Effector memory CD4-positive, alpha-beta T cell (primary cell): ENCODE measurements at places on chromosomes 7 and 10.

DNA sequence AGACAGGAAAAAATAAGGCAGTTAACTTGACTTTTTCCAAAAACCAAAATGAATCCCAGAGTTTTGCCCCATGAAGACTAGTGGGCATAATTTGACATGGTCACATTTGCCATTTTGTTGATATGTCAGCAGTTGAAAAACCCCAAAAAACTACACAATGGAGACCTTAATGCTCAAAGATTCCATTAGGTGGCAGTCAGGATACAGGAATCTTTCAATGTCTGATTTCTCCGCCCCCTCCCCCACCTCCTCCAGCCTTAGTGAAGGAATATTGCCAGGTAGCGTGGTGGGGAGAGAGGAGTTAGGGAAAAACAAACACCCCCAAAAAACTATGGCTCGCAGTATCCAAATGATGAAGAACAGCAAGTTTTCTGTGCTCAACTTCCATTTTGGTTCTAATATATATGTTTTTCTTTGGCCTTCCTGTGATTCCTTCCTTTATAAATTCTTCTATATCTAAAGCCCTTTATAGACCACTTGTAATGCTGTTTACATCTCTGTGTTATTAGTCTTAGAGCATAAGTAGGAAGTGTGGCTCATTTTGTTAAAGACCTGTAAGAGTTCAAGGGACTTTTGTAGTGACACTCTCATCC is 6.7 kb upstream of the SMNDC1 start:
- DNase-seq, result no peak

DNA sequence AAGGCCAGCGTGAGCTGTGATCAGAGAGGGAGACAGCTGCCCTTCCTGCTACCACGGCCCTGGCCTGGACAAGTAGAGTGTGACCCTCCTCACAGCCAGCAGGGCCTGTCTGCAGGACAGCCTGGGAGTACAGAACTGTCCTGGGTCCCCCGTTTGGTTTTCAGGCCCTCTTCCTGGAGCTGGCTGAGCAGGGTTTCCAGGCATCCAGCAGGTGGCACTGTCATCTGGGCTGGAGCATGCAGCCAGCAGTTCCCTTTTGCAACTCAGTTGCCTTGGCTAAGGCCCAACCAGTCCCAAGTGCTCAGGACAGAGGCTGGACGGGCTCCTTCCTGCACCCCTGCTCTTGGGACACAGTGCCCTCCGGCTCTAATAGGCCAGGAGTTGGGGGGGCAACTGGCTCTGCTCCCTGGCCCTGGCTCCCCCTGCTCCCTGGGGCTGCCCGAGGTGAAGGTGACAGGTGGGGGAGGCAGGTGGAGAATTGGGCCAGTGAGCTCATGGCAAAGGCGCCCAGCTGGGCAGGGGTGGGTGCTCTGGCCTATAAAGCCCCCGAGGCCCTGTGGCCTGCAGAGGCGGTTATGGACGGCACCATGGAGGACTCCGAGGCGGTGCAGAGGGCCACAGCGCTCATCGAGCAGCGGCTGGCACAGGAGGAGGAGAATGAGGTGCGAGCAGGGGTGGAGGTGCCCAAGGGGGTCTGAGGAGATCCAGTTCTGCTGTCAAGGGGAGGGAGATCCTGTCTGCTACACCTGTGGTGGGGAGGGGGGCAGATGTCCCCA is at the start of gene ANKRD2:
Gene ANKRD2, plus strand, starts transcription at position 566 of the 776 bp plus-strand sequence. Its CDS starts 10 bp downstream, at position 576.
- DNase-seq, result no peak

DNA sequence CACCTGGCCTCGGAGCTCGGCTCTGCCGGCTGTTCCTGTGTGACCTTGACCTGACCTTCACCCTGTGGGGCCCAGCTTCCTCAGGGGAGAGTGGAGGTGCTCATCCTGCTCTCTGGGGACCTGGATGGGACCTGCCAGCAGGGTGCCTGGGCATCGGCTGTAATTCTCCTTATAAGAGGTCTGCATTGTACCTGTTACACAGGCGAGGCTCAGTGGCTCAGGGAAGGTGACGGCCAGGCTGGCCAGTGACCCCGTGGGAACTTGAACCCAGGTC is 29.0 kb downstream of the RET start:
- DNase-seq, result no peak

GRCh38 chr7:55432939-55433784 is 68.0 kb downstream of the LANCL2 start:
- DNase-seq, result no peak

GRCh38 chr10:13396369-13396768 is 48.3 kb upstream of the SEPHS1 start:
- no peak for DNase-seq

- DNase-seq, result no peak
Observed at GRCh38 chr10:98273057-98273850, 5.3 kb upstream of the LOXL4 start.

DNA sequence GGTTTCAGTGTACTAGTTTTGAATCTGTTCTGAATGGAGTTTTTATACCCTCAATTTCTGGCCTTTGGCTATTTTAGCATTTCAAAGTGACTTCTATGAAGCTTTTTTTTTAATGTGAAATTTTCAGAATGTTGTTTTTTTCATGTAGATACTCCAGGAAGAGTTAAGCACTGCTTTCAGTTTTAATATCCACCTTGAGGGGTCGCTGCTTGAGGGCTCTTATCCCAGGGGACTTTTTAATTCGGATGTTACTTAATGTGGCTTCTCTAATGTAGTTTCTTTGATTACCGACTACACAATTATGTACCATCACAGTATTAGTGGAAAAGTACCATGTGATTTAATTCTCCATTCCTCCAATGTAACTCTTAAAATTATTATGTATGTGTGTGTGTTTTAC is 5.2 kb downstream of the IFIT5 start:
- DNase-seq, result no peak

- no peak for DNase-seq
Observed at GRCh38 chr10:5476918-5477525, 22.3 kb downstream of the CALML5 start.

GRCh38 chr7:50614721-50615518 is 49.7 kb upstream of the DDC start:
- DNase-seq, result no peak

GRCh38 chr7:28037220-28038010 is 143.2 kb downstream of the JAZF1 start:
- DNase-seq, result no peak

DNA sequence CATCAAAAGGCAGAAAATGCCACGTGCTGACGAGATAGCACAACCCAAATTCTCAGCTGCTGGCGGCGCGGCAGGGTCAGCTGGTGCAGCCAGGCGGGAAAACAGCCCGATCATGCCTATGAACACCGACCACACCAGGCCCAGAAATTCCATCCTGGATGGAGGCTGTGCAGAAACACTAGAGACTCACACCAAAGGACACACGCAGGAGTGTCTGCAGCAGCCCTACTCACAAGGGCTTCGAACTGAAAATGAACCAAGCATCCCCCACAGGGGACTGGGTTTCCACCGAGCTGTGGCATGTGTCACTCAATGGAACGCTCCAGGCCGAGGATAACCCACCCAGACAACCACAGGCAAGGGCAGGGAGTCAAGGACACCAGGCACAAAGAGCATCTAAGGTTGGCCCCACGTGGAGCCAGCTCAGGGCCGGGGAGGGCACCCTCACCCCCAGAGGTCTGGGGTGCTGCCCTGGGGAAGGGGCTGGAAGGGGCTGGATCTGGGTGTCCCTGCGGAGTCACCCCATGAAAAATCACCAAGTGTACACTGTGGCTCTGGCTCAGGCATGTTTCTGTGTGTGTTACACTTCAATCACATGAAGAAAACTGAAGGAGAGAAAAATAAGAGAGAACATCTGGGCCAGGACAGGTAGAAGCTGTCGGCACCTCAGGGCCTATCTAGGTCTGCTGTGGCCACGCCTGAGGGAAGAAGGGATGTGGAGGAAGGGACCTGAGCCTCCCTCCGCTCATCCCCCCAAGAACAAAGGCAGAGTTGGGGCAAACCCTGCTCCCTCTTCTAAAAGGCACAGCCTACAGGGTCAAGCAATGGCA is 33.0 kb downstream of the RASGEF1A start:
- no peak for DNase-seq

DNA sequence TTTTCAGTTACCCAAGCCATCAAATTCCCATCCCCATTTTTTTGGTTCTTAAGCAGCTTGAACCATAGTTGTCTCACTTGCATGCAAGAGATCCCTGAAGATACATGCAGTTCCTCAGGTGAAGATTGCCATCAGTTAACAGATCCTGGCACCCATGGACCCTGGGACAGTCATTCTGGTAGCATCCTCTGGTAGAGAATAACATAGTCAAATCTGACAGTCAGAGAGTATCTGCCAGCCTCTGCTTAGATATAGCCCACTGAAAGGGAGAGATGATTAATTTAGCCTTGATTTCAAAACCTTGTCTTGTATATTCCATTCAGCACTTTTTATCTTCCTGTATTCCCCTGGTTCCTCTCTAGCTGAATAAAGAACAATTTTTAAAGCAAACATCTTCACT is 280.4 kb downstream of the KCNMA1 start:
- no peak for DNase-seq

GRCh38 chr10:42956045-42956444 is 120.8 kb upstream of the RET start:
- no peak for DNase-seq

DNA sequence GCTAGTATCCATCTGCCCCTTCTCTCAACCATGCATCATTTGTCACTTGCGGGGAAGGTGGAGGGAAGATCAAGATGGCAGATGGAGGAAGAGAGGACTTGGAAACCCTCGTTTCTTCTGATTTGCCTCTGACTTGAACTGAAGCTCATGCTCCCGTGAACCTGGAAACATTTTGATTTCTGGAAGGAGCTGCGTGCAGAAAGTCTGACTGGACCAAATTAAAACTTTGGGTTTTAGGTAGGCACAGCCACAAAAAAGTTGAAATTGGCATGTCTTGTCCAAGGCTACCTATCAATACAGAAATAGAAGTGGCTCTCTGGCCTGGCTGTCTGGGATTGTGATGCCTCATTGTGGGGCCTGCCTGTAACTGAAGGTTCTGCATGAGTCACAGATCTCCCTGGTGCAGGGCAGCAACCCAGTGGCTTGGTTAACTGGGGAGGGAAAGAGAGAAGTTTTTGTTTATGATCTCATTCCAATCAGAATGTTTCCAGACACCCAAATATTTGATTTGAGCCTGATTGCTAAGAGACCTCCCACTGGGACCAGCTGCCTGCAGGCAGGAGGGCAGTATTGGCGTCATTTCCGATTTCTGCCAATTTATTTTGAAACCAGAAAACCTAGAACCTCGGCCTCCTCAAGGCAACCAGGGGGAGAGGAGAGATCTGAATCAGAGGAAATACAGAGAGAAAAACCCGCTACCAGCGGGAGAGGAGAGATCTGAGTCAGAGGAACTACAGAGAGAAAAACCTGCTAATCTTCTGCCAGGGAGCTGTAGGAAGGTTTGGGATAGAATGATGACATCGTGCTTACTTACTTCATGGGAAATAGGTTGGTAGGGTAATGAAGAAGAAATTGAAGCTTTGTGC is 363.6 kb downstream of the ANKRD30A start:
- no peak for DNase-seq

GRCh38 chr7:51011710-51012350 is 229.1 kb upstream of the GRB10 start:
- no peak for DNase-seq

DNA sequence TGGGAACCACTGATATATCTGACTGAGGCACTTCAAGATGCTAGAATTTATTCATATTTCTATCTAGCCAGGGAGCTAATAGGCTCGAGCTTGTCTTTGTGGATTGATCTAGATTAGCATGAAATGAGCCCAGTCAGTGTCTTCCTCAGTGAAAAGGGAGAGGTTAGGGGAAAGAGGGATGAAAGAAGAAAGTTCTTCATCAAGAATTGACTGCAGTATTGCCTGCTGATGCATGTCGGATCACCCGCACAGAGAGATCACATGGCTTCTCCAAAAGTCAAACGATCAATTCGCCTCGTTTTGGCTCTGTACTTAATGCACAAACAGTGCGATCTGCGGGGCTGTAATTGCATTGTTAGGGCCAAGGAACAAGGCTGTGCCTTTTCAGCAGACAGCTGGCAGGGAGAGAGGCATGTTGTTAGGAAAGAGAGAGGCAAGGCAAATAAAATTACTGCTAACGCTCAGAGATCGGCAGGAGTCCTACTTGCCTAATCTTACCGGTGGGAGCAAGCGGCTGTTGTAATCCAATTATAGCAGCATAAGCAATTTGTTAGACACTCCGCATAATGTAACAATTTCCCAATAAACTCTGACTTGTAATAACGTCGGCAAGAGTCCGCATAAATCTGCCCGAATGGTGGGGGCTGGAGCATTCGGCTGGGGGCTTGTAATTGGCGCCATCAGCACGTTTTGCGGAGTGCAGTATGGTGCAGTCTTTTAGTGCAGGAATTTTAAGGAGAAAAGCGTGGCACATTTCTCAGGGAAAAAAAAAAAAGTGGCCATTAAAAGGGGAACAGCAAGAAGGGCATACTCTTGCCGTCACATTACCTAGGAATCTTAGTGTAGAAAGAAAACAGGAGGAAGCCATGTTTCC is 102.1 kb downstream of the POLL start:
- no peak for DNase-seq

DNA sequence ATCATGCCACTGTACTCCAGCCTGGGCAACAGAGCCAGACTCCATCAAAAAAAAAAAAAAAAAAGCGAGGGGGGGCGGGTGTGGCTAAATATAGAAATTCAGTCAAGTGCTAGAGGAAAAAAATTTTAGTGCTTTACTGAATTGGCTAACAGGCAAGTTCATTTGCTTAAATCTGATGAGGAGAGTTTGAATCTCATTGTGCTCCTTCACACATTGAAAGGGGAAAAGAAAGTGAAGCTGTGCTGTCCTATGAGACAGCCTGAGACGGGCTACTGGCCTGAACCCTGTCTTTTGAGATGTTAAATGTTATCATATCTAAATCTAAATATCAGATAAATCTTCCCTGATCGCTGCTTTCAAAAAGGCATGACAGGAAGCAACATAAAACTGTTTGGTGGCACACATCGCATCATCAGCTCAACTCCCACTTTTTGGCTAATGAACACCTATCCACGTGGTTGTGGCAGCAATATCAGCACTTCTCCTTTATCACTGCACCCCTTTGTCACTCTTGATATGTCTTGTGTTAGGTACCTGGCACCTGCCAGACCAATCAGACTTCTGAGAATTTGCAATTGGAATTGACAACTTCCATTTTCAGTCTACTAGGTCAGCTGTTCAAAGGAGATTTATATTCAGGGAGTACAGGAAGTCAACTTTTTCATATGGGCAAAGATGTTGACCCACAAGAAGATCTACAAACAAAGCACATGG is 14.0 kb upstream of the IFIT1B start:
- no peak for DNase-seq

DNA sequence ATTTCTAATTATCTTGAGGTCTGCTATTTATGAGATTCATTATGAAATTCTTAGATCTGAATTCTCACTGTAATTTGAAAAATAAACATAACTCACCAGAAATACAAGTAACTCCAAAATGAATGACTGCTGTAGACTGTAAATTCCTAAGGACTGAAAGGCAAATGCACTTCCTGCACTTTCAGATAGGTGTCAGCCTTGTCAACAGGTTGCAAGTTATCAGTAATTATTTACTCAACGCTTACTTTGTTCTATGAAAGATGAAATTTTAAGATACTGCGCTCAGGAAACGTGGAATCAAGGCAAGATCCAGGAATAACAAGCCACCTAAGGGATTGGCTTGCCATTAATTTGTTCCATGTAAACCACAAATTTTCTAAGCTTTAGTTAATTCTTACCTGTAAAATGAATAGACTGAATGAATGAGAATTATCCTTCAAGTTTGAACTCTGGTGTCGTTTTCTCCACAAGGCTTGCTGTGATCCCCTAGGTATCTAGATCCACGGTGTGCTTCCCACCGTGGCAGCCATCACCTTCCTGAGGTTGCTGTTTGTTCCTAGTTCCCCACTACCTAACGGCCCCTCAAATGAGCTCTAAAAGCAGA is 12.6 kb downstream of the DHX32 start:
- DNase-seq, result no peak

- DNase-seq, result no peak
Observed at GRCh38 chr7:85644272-85644671, 457.4 kb upstream of the SEMA3D start.

- no peak for DNase-seq
Observed at GRCh38 chr7:139725858-139726484, 51.8 kb downstream of the HIPK2 start.
